ENCODE measurements at places on chromosomes 2 and 18.

GRCh38 chr18:9392726-9393125 lies 58.2 kb downstream of the TWSG1 start:
- no peak for DNase-seq

DNA sequence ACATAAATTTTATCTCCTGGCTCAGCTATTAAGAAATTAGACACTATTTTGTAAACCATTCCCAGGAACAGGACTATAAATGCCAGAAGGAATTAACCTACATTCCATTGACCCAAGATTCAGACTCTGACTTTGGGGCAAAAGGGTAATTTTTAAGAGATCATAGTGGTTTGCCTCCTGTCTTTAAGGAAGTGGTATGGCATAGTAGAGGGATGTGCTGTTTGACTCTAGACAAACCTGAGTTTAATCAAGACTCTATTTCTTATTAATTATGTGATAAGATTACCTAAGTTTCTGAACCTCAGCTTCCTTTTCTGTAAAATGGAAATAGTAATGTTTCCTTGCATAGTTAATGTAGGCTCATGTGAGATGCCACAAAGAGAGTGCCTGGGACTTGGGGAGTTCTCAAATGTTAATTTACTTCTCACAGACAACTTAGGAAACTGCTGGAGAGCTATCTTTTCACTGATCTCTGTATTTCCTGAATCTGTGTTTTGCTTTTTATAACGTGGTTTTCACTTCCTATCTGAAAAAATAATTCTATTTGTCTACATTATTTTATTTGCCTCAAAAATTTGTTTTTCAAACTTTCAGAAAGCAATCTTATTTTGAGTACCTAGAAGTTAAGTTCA lies 11.9 kb upstream of the SLC40A1 start:
- DNase-seq, result no peak

DNA sequence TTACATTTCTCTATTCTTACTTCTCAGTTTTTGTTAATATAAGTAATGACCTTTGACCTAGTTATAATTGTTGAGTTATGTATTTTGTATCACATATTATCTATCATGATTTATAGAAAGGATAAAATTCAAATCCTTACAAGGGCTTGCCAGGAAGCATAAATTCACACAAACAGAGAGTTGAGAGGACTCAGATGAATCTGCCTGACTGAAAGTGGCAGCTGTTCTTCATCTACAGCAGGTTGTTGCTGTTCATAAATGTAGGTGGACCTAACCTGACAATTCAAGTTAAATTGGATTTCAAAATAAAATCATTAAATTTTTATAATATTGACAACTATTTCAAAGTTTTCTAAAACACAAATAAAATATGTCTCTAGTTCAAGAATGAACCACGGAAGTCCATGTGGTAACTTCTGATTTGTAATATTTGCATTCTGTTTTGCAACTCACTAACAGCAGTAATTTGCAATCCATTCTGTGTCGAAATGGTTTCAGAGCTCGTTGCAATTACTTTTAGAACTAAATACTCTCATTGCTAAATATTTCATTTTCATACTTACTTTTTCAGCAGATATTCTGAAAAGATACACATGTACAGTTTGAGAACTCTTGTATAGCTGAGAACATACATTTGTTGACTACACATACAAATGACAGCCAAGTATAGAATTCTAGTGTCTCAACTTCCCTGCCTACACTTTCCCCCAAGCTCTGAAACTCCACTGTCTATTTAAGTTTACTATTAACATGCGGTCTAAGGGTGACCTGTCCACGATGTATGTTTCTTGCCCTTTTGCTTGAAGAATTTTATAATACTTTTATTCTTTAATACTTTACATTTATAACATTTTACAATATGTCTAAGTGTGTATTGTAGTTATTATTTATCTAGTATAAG lies 25.7 kb downstream of the SCN7A start:
- DNase-seq, result no peak

GRCh38 chr2:163401481-163401880 lies 334.3 kb downstream of the FIGN start:
- DNase-seq, result no peak

- no peak for DNase-seq
Measured at GRCh38 chr2:24047703-24048033, 477 bp upstream of the WDCP start.

DNA sequence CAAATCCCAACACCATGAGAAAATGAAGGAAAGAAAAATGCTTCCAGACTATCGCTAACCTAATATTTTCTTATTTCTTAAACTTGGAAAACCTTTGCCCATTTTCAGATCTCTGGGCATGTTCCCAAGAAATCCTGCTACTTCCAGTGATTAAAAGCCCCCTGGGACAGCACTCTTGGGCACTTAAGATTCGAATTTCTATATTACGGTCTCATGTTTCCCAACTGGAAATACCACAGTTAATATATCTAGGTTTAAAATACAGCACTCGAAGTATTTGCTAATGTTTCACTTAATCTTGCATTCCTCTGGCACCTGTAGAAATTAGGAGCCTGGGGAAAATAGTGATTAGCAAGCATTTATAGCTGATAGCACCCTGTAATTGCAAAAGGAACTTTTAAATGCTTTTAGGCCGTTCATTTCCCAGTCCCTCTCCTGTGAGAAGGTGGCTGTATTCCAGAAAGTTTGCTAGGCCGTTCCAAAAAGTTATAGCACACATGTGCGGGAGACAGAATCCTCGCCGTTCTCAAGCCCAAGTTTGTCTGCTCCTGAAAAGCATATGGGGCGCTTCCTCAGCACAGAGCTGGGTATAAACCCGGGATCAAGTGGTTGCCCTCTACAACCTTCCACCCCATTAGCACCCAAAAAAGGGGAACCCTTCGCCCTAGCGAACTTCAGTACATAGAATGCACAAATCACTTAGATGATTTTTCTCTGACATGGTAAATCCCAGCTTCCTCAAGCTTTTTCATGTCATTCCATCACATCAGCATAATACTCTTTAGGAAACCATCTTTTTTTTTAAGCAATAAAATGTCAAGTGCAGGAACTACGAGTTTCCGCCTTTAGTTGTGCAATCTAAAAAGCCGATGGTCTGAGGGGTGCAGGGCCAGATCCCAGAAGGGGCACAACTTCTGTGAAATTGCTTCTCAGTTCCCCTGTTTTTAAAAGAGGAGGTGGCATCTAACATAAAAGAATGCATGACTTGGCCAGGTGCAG lies 60.6 kb downstream of the DIPK1C start:
- no peak for DNase-seq

GRCh38 chr18:35030277-35030989 lies 10.8 kb upstream of the MAPRE2 start:
- DNase-seq, result peak; percentile 76

GRCh38 chr2:45776160-45776955 lies 124.9 kb downstream of the PRKCE start:
- no peak for DNase-seq

All from central memory CD4-positive, alpha-beta T cell (primary cell).